Mesenteric fat pad (tissue), 1 donor: ENCODE measurements at places on chromosomes 1 and 21.

DNA sequence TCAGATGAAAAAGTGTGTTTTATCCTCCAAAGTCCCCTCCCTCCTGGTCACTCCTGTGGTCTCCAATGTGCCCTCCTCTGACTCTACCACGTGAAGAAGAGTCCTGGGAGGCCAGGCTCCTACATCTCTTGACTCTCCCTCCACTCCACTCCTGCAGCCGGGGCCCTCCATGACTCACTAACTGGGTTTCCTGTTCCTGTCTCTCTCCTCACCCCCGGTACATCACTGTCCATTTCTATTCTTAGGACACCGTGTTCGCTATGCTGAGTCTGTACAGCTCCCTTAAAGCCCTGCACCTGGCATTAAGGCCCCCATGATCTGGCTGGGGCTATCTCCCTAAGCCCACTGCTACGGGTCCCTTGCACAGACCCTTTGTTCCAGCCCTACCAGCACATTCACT is 93.4 kb downstream of the BCAR3 start:
- DNase-seq, result peak; percentile 51

DNA sequence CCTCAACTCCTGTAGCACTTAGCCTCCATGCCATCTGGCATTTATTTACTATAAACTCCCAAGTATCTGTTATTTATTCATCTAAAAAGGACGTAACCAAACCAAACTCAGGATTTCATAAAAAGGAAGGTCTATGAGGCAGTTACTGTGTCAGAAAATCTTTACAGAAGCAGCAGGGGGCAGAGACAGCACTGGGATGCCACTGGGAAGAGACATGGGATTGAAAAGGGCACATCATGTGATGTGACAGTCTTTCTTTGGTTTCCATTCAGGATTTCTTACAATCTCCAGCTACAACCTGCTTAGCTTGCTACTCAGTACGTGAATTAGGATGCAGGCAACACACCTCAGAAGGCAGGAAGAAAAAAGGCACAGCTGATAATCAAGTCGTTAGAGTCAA is 31.2 kb downstream of the SPRTN start:
- no peak for DNase-seq

- DNase-seq, result no peak
These were observed 122.6 kb upstream of the AJAP1 start for GRCh38 chr1:4531842-4532241.

DNA sequence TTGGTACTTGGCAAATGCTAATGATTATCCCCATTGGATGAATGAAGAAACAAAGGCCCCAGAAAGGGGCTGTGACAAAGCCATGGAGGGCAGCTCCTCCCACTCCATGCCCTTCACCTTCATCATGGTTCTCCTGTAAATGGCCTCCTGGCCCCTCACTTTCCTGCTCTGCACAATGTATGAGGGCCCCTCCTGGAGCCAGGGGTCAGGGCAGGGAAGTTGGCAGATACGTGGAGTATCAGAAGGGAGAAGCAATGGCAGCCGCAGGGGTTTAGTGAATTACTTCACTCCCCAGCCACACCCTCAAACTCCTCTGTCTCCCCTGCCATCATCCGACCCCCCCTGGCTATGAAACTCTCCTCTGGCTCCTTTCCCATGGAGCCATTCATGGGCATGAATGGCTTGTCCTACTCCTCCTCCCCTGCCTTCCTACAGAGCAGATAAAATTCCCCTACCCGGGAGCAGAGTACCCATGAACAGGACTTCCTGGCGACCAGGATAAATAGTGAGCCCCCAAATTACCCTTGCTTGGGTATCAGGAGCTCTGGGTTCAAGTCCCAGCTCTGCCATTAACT is 86.3 kb downstream of the CAMK2N1 start:
- DNase-seq, result peak; percentile 51

DNA sequence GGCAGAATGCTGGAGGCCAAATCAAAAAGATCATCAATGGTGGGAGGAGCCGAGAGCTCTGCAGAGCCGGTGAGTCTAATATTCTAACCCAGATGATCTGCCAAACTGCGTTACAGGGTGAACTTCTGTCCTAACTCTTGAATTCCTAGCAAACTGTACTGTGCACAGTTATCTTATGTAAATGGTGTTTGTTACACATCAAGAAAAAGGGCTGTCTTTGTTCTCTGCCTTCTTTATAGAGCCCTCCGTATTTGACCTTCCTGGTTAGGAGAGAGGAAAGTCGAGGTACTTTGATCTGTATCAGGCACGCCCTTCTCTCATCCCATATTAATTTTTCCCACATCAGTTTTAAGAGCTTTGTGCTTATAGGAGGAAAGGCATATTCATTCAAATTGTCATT is 37.6 kb downstream of the MT1HL1 start:
- no peak for DNase-seq

GRCh38 chr1:176174108-176174507 is 33.0 kb downstream of the COP1 start:
- no peak for DNase-seq

DNA sequence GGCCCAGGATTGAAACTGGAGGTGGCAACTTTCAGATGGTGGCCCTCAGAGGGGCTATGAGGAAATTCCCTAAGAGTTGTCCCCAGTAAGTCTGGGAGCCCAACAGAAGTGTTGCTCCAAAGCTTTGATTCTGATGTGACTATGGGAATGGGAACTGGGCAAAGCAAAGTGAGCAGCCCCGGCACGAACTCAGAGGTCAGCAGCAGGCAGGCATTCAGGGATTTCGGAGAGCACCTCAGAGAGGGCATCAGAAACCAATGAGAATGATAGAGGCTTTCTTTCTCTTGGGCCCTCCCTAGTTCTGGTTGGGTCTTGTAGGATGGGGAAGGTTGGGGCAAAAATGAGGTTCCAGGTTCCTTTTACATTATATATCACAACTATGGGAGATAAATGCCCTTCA is 121.2 kb upstream of the HMGB4 start:
- no peak for DNase-seq

GRCh38 chr1:79976287-79976686 is 969.8 kb upstream of the ADGRL4 start:
- DNase-seq, result no peak

DNA sequence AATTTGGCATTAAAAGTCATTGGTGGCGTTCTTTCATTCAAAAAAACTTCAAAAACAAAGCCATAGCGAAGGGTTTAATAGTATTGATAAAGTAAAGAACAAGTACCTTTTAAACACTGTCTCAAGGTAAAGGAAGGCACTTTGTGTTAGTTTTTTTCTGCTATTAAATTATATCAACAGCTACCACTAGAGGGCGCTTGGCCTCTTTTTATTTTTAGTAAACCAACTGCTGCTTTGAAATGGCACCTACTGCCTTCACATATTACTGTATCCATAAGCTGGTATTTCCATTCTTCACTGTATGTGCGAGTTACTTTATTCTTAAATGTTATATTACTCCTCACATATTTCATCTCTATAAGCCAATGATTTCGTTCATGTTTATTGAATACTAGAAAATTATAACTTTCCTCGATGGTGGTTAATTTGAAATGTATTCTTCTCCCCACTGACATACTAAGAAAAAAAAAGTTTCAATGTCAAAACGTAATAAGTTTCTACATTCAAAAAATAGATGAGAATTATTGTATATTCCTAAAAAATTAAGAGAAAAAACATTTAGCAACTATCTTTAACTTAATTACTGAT is 125.7 kb upstream of the CXADR start:
- no peak for DNase-seq

- no peak for DNase-seq
These were observed 5.8 kb downstream of the PRDM16 start for GRCh38 chr1:3074800-3075199.

- no peak for DNase-seq
These were observed 61.0 kb downstream of the IER5 start for GRCh38 chr1:181149326-181150125.

- no peak for DNase-seq
These were observed 67.0 kb upstream of the LRRC53 start for GRCh38 chr1:74579425-74579824.

- no peak for DNase-seq
These were observed 75.9 kb upstream of the GREM2 start for GRCh38 chr1:240687820-240688219.

GRCh38 chr1:165524639-165525285 is 19.0 kb upstream of the LRRC52 start:
- DNase-seq, result no peak

DNA sequence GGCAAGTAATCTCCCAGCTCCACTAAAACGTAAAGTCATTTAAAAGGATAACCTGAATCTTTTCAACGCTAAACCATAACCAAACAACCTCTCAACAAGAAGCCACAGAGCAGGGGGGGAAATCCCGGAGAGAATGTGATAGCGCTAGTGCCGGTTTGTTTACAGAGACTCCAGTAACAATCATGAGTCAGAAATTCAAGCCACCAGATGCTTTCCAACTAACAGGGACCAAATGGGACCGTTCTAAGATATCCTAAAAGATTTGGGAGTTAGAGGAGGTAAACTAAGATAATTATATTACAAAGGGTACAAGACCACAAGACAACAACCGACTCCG is 825 bp downstream of the DCAF8 start:
- no peak for DNase-seq

DNA sequence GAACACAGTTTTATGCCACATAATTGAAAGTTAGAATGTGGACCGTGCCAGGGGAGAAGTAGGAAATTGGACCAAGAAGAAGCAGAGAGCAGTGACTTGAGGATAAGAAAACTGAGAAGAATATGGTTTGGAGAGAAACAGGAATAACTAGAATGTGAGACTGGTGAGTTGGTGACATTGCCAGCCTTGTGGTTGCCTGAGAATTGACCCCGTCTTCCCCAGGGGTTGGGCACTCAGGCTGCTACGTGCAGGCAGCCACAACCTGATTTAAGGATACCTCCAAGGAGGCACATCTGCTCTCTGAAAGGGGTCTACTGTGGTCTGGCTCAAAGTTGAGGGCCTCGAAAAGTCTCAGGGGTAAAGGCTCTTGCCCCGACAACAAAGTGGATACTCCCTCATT is 112.1 kb upstream of the ARTN start:
- no peak for DNase-seq

DNA sequence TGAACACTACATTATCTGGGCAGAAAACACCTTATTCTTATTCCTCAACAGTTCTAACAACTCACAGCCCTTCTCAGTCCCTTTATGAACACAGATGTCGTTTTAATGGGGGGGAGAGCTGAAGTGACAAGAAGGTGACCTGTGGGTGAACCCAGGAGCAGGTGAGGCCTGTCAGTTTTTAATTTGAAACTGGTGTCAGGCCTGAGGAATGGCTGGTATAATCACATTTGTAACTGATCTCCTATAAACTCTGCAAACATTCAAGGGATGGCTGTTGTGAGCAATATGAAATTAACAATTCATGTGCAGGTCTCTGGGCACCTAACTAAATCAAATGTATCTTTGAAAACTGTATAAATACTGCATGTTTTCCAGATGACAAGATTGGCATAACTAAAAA is 362.1 kb upstream of the NR5A2 start:
- no peak for DNase-seq

DNA sequence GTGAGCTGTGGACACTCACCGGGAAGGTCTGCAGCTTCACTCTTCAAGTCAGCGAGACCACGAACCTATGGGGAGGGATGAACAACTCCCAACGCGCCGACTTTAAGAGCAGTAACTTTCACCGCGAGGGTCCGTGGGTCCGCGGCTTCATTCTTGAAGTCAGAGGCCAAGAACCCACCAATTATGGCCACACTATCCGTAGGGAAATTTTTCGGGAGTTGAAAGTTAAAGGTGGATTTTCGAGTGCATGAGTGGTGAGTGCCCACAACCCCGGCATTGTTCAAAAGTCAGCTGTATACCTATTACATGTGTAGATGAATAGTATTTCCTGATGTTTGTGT is 19.7 kb downstream of the EXOC8 start:
- no peak for DNase-seq

DNA sequence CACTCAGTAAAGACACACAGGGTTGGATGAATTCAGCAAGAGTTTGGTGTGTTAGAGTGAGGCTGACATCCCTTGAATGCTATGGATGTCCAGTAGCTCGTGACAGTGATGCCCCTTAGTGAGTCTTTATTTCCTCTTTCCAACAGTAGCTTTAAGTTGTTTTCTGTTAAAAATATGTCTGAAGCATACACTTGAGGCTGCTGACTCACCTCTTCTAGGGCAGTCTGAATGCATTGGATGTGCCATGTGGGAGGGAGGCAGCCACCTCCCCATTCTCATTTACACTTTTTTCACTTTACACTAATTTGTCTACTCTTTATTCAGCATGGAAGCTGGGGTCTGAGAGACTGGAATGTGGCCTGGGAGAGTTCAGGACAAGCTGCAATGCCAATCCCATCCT is 17.6 kb downstream of the NOS1AP start:
- no peak for DNase-seq

DNA sequence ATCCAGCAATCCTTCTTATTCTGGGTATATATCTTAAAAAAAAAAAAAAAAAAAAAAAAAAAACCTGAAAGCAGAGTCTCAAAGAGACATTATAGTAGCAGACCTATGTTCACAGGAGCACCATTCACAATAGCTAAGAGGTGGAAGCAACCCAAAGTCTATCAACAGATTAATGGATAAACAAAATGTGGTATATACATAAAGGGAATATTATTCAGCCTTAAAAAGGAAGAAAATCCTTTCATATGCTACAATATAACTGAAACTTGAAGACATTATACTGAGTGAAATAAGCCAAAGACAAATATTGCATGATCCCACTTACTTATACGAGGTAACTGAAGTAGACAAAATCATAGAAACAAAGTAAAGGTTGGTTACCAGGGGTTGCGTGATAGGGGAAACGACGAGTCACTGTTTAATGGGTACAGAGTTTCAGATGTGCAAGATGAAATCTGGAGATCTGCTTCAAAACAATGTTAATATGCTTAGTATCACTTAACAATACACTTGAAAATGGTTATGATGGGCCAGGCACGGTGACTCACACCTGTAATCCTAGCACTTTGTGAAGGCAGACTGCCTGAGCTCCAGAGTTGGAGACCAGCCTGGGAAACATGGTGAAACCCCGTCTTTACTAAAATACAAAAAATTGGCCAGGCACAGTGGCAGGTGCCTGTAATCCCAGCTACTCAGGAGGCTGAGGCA is 29.5 kb downstream of the PIK3R3 start:
- DNase-seq, result no peak

DNA sequence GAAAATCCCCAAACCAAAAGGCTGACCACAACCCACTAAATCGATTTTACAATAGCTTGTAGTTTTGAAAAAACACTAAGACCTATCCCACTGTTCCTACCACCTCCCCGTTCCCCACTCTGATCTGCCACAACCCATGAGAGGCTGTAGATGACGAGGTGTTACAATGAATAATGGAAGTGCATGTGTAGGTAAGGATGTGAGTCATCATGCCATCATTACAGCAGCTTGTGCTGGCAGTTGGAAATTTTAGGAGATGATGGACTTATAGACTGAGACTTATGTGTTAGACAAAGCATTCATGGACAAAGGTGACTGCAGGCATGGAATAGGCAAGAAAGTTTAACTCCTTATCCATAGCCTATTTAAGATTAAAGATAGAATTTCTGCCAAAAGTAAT is 184.7 kb upstream of the CACYBP start:
- DNase-seq, result no peak

- peak; percentile 43 for DNase-seq
These were observed 70.5 kb downstream of the STUM start for GRCh38 chr1:226619031-226619430.

DNA sequence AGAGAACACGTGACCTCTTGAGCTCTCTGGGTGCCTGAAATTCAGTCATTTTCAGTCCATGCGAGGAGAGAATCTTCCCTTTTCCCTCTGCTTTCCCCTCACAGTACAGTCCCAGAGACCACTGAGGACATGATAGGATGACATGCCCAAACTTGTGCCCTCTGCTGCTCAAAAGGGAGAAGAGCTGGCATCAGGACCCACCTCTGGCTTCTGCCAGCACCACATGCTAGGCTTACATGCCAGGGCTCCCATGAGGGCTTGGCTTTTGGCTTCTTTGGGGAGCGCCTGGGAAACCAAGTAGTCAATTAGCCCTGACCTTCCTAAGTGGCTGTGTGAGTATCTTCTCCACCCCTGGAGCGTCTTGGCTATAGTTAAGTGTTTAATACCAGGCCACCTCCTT is 13.8 kb upstream of the KCNQ4 start:
- DNase-seq, result no peak
